NB4 (cell line): ENCODE measurements at places on chromosomes 1 and 21.

- DNase-seq, result no peak
Measured at GRCh38 chr1:88697503-88697902, 13.4 kb downstream of the PKN2 start.

DNA sequence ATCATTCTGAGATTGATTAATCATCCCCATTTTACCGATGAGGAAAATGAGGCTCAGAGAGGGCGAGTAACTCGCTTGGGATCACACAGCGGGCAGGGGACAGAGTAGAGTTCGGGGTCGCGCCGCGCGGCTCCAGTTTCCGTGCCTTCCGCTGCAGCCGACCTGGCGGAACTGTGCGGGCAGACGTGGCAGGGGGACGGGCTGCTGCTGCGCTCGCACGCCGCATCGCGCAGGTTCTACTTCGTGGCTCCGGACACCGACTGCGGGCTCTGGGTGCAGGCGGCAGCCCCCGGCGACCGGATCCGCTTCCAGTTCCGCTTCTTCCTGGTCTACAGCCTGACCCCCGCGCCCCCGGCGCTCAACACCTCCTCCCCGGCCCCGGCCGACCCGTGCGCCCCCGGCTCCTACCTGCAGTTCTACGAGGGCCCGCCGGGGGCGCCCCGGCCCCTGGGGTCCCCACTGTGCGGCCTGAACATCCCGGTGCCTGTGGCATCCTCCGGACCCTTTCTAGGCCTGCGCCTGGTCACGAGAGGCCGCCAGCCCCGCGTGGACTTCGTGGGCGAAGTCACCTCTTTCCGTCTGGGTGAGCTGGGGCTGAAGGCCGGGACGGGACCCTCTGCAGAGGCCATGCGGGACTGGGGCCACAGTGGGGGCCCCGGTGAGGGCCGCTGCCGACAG lies 2.3 kb downstream of the LDLRAD2 start:
- peak; percentile 61 for DNase-seq

DNA sequence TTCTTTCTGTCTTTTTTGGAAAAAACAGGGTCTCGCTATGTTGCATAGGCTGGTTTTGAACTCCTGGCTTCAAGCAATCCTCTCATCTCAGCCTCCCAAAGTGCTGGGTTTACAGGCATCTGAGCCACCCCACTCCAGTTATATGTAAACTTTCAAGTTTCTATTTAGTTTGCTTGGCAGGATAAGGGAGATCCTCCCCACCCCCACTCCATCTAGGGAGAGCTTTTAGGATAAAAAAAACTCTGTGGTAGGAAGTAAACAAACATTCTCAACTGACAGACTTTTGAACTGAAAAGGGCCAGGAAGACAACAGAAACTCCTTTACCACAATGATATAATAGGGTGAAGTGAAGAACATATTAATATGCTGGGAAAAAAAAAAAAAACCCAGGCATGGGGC lies 41.0 kb upstream of the ZNF326 start:
- DNase-seq, result no peak

GRCh38 chr21:33561373-33561772 lies 18.5 kb downstream of the SON start:
- DNase-seq, result no peak

DNA sequence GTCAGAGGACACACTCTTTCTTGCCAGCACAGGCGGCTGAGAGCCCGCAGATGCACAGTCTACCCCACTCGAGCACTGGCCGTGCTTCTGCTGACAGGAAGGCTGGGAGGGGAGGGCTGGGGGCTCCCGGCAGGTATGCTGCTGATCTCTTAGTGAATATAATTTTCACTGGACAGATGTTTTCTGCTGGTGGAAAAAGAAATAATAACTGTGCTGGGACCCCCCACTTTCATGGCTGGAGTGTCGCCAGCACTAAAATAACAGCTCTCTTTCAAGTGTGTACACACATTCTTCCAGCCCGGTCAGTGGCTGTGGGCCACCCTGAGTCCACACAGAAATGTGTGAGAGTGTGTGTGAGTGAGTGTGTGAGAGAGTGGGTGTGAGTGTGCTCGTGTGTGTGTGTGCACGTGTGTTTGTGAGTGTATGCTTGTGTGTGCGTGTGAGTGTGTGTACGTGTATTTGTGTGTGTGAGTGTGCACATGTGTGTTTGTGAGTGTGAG lies 167.7 kb upstream of the USP24 start:
- DNase-seq, result no peak

GRCh38 chr1:234871710-234872271 lies 256.8 kb downstream of the TOMM20 start:
- no peak for DNase-seq

DNA sequence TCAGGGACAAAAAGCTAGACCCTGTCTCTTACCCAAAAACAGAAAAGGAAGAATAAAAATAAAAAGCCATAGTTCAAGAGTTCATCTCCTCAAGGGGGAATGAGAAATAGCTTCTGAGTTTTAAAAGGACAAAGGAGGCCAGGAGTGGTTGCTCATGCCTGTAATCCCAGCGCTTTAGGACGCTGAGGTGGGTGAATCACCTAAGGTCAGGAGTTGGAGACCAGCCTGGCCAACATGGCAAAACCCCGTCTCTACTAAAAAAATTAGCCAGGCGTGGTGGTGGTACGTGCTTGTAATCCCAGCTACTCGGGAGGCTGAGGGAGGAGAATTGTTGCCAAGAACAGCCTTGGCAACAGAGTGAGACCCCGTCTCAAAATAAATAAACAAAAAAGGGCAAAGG lies 38.6 kb upstream of the CPLANE2 start:
- no peak for DNase-seq

DNA sequence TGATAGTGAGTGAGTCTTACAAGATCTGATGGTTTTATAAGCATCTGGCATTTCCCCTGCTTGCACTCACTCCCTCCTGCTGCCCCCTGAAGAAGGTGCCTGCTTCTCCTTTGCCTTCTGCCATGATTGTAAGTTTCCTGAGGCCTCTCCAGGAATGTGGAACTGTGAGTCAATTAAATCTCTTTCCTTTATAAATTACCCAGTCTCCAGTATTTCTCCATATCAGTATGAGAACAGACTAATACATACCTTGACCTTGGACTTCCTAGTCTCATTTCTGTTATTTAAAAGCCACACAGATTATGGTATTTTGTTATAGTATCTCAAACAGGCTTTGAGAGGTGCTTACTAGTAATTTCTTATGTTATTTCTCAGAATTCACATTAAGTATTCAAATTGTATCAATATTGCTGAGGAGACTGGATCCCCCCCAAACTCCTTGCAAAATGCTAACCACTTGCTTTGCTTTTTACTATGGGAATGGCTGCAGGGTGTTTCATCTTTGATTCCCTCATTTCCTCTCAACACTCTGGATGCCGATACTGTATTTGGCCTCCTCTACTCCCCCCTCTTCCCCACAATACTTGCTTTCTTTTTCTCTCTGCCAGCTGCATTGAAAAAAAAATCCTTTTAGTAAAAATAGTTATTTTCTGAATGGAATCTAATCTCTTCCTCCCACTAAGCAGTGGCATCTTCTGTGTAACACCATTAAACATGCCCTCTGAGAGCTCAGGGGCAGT lies 96.9 kb upstream of the WLS start:
- DNase-seq, result no peak

GRCh38 chr1:161988413-161988812 lies 35.3 kb downstream of the OLFML2B start:
- DNase-seq, result peak; percentile 14

- DNase-seq, result no peak
Measured at GRCh38 chr1:168281603-168282325, 1.1 kb downstream of the TBX19 start.

- DNase-seq, result no peak
Measured at GRCh38 chr21:29080454-29080941, 7.0 kb upstream of the CCT8 start.

GRCh38 chr21:42734323-42734971 lies 81.0 kb downstream of the PDE9A start:
- no peak for DNase-seq

DNA sequence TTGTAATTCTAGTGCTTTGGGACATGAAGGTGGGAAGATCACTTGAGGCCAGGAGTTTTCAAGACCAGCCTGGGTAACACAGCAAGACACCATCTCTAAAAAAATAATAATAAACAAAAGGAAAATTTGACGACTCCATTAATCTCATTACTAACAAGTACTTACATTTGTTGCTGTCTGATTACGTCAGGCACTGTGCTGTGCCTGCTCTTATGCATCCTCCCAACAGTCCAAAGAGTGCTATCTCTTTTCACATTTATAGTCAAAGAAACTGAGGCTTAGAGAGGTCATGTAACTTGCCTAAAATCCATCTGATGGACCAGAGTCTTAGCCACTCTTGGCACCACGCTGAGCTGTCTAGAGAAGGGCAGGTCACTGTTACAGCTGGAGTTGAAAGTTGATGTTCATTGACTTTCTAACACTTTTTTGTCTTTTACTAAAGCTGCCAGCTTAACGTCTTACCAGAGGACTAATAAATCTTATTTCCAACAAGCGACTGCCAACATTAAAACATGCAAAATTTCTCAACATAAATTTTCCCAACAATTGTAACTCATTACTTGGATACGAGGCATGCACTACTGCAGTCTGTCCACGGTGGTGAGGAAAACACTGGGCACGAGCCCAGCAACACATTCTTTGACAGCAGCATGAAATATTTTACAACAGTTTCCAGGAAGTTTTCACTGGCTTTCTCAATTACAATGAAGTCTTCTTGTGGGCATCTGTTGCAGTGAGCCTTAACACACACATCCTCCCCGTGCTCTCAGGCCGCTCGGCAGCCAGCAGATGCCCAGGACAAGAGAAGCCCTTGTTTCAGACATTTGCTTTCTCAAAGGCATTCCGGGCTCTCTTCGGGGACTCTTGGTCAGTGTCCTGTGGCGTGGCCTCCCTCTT lies 262.9 kb upstream of the PROX1 start:
- peak; percentile 16 for DNase-seq

DNA sequence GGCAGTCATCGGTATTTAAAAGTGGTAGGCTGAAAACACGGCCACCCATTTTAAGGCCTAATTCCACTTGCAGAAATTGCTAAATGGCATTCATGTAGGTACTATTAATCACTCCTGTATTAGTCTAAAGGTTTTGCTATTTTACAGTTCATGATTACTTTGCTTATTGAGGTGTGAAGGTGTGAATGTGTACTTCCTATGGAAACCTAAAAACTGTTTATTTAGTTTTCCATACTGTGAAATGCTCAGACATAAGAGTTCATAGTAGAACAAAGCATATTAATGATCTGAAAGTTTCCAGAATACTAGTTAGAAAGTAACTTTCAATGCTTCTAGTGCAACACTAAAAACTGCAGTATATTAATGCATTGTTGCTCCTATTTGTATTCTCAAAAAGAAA lies 69.8 kb downstream of the ITGB3BP start:
- DNase-seq, result no peak

DNA sequence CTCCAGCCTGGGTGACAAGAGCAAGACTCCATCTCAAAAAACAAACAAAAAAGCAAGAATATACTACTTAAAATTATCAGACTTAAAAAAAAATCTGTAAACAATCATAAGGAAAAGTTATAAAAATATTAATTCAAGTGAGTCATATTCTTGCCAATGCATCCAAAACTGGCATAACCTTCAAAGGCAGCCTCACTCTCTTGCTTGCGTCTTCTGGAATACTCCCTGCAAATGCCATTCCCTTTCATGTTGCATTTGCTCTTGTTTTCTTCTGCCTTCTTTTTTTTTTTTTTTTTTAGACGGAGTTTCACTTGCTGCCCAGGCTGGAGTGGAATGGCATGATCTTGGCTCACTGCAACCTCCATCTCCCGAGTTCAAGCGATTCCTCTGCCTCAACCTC lies 32.2 kb upstream of the ZBTB8A start:
- DNase-seq, result no peak

DNA sequence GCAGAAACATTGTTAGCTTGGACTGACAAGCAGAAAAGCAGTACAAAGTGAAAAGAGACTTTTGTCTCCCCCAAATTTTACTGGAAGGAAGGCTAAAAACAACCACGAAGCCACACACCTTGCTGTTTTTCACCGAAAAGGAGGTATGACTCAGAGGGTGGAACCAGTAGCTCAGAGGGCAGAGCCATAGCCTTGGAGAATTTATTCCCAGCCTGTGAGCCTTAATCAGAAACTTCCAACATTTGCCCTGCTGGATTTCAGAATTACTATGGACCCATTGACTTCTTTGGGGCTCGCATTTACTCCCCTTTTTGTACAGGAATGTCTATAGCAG lies 32.0 kb downstream of the RPS6KC1 start:
- no peak for DNase-seq

DNA sequence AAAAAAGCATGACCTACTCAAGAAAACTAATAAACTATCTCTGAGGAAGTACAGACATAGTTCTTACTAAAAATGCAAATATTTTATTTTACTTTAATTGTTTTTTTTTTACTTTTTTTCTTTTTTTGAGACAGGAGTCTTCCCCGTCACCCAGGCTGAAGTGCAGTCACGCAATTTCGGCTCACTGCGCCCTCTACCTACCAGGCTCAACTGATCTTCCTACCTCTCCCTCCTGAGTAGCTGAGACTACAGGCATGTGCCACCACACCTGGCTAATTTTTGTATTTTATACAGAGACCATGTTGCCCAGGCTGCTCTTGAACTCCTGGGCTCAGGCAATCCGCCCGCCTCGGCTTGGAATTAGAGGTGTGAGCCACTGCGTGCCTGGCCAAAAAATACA lies 1263.1 kb downstream of the KCNT2 start:
- DNase-seq, result no peak

DNA sequence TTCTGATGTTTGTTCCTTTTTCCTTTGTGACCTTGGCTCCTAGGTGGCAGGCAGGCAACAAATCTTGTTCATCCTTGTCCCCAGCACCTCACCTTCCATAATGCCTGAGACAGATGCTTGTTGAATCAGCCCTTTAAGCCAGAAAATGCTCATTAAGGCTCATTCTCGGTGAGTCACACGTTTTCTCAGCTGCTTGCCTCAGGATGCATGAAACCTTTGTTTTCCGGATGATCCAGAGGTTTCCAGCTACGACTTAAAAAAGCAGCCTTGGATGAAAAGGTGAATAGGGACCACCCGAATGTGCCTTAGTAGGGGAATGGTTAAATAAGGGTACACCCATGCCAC lies 4.6 kb upstream of the ATP13A2 start:
- DNase-seq, result no peak

GRCh38 chr1:188386161-188386560 lies 1557.4 kb downstream of the PLA2G4A start:
- no peak for DNase-seq

- DNase-seq, result no peak
Measured at GRCh38 chr1:193558491-193559028, 372.1 kb upstream of the B3GALT2 start.

DNA sequence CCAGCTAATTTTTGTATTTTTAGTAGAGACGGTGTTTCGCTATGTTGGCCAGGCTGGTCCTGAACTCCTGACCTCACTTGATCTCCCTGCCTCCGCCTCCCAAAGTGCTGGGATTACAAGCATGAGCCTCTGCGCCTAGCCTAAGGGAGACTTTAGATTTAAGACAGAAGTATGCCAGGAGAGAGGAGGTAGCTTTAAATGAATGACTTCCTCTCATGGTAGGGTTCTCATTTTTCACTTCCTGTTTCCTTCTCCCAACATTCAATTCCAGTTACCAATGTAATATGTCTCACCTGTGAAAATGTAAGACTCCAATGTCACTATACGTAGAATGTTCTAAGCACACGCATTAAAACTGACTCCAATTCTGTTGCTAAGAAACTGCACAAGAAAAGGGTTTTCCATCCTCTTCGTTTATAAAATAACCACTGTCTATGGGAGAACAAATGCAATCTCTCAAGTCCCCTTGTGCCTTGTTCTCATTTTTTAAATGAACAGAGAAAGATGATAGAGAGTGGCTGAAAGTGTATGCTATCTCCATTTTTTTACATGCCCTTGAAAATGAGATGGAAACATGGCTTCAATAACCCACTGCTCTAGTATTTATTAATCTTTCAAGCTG lies 140.0 kb downstream of the SLC45A1 start:
- peak; percentile 33 for DNase-seq
